Gastrocnemius medialis (tissue), 4 donors: ENCODE measurements at places on chromosomes 2 and 18.

DNA sequence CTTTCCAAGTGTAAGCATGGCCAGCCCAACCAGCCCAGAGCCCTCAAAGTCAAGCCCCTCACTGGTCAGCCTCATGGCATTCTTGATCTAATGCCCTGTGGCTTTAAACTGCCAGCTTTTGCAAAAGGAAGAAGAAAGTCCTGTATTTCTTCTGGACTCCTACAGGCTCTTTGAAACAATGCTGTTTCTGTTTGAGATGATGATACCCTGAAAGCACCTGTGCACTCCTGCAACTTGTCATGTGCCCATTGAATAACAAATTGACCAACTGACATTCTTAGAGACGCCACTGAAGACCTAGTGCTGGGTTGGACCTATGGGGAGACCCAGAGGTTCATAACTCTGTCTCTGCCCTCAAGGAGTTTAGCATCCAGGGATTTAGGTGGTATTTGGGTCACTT is 82.0 kb upstream of the MSH2 start:
- DNase-seq = no peak

- no peak for DNase-seq
These were observed 48.6 kb downstream of the EMILIN2 start for GRCh38 chr18:2895391-2895790.

GRCh38 chr18:76255070-76255683 is 239.9 kb downstream of the ZNF516 start:
- DNase-seq = no peak

GRCh38 chr2:238573065-238573778 is 146.5 kb downstream of the ASB1 start:
- no peak for DNase-seq

- DNase-seq = peak; percentile 64
These were observed 161.5 kb upstream of the FOSL2 start for GRCh38 chr2:28231110-28231631.

- no peak for DNase-seq
These were observed 50.9 kb upstream of the GPD2 start for GRCh38 chr2:156385242-156385641.

DNA sequence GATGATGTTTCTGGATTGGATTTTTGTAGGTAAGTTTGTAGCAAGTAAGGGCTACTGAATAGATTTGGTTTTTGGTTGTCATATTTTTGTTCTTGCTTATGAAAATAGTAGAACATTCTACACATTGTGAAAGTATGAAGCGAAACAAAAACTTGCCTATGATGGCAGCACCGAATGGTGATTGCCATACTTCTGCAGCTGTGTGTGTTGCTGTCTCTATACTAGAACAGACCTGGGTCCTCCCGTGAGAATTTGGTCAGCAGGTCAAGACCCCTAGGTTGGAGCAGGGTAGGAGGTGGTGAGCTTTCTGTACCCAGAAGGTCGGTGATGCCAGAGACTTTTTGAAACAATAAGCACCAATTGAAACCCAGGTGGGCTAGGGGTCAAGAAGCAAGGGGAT is 322.6 kb downstream of the PRKCE start:
- DNase-seq = no peak
